CD8-positive, alpha-beta memory T cell (primary cell): ENCODE measurements at places on chromosomes 1 and 21. TPM values are rescaled to one million over a fixed set of nuclear protein-coding genes. Genes with fewer than 3 reads are reported as not detected.
A peak's percentile ranks its signal among the peaks of the same experiment; 100 is the strongest.

- DNase-seq, result peak; percentile 64
Measured at GRCh38 chr1:89608984-89609725, 23.8 kb upstream of the LRRC8C start.

DNA sequence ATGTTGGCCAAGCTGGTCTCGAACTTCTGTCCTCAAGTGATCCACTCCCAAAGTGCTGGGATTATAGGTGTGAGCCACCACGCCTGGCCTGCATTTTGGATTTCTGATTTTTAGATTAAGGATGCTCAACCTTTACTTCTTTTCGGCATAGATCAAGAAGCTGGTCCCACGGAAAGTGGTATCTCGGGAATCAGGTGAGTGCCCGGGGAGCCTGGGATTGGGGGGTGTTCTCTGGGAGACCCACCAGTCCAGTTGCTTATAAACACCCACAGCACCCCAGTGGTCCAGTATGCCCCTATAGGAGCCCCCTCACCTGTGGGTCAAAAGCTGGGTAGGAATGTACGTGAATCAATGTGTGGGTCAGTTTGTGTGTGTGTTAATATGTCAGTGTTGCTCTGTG is 3.2 kb downstream of the SH3D21 start:
- no peak for DNase-seq

- DNase-seq, result no peak
Measured at GRCh38 chr1:8170059-8170835, 144.1 kb upstream of the ERRFI1 start.

DNA sequence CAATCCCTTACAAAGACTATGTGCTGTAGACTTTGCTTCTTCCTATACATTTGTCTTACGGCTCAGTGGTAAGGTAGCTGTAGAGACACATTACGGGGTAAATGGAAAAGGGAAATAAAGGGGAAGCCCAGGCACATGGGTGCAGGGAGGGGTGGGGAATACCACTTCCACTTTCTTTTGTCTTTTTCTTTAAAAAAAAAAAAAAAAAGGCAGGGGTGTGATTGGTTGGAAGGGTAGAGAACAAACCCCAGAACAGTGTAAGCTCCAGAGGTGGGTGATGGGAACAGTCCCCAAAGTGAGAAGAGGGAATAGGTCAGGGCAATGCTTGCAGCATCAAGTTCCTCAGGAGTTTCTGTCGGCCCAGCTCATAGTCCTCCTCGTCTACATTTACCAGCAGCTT is 3.9 kb downstream of the NIT1 start:
- no peak for DNase-seq

KRTAP13-2 gene
- total RNA-seq, result not detected

TGFB2 gene
- not detected for total RNA-seq

DNA sequence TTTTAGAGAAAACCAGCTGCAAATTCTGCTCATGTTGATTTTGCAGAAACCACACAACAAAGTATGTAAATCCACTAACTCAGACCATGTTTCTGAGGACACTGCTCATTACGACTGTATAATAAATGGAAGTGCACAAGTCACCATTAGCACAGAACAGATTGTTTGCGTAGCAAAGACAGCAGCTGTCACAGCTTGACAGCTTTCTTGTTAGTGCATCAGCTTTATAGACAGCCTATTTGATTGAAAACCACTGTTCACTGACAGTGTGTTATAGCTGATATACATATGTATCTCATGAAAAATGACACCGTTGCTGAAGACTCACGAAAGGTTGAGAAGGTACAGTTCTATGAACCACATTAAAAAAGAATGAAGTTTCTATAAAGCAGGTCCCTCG is 560.2 kb upstream of the ZRANB2 start:
- DNase-seq, result no peak

DNA sequence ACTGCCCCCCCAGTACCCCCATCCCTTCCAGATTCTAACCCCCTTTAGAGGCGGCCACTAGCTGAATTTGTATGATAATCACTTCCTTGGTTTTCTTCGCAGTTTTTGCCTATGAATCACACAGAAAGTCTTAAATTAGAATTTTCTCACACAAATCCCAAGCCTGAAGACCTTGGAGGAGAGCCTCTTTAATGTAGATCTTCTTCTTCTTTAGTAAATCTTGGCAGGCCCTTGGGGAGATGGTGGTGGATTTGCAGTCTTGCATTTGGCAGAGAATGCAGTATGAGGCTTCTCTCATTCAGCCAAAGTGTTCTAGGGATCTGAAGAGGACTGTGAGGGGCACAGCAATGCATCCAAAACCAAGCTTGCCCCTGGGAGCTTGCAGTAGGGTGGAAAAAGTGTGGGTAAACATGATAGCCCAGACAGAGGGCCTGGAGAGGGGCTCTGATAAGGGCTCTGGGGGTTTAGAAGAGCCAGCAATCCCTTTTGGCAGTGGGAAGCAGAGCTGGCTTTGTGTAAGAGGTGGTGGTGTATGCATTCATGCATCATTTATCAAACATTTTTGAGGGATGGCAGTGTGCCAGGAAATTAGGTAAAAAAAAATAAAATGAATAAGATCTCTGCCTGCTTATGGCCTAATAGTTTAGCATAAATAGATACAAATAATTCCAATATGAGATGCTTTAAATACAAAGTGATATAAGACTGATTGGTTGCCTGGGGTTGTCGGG is 7.7 kb upstream of the CDC42 start:
- no peak for DNase-seq

OR2T11 gene
- not detected for total RNA-seq

DNA sequence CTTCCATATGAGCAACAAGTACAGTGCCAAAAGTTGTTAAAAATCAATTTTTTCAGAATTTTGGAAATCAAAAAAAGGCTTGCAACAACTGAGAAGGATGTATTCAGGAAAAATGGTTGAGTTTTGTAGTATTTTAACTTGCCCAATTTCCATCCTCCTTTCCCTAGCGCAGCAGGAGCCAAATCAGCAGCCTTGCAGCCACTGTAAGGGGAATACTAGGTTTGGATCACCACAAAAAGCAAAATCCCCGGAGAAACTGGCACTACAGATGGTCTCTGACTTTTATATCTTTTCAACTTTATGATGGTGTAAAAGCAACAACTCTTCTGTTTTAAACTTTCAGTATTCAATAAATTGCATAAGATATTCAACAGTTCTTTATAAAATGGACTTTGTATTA is 17.9 kb downstream of the DBT start:
- DNase-seq, result no peak

- DNase-seq, result no peak
Measured at GRCh38 chr1:207842506-207842905, 68.4 kb downstream of the CD34 start.

GRCh38 chr1:215114154-215114933 is 31.8 kb downstream of the KCNK2 start:
- no peak for DNase-seq

- no peak for DNase-seq
Measured at GRCh38 chr21:31370281-31370892, 26.3 kb upstream of the TIAM1 start.

GRCh38 chr1:180241716-180242544 is 11.9 kb downstream of the LHX4 start:
- DNase-seq, result no peak

SMIM1 gene
- 0.80 TPM for total RNA-seq

GRCh38 chr1:67376381-67376780 is 53.8 kb downstream of the SERBP1 start:
- DNase-seq, result no peak

ADAMTS1 gene
- not detected for total RNA-seq

NBL1 gene
- 36.3 TPM for total RNA-seq

GRCh38 chr1:119631433-119632102 is 16.5 kb downstream of the ZNF697 start:
- DNase-seq, result no peak

DNA sequence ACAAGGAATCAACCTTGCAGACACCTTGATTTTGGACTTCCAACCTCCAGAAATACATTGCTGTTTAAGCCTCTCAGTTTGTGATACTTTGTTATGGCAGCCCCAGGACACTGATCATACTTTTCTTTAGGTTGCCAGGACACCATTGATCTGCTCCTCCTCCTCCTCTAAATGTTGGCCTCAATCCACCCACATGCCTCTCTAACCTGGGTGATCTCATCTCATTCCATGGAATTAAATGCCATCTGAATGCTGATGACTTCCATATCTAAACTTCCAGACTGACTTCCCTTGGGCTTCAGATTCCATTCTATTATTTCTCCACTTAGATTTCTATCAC is 7.4 kb upstream of the PPP1R15B start:
- DNase-seq, result no peak

GRCh38 chr1:88141499-88142074 is 542.5 kb upstream of the PKN2 start:
- no peak for DNase-seq

DNA sequence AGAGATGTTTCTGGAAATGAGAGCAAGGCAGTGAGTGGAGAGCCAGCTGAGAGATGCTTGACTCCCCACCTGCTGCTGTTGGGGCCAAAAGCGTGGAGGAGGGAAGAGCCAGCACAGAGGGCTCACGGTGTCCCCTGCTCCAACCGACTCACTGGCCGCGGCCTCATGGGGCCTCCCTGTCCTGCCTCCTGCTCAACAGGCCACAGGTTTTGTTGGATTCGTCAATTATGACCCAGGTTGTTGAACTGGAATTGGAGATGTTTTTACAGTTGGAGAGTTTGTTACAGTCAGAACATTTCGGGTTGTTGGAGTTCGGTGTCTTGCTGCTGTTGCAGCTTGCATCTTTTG is 21.4 kb downstream of the SKI start:
- DNase-seq, result no peak

GRCh38 chr1:101376121-101377083 is 139.6 kb downstream of the S1PR1 start:
- no peak for DNase-seq

GRCh38 chr1:209150114-209150513 is 433.4 kb upstream of the CAMK1G start:
- DNase-seq, result no peak

TDRKH gene
- 16.4 TPM for total RNA-seq

- DNase-seq, result no peak
Measured at GRCh38 chr21:36478207-36478701, 1.7 kb downstream of the CLDN14 start.

TMEM240 gene
- 0.59 TPM for total RNA-seq

DNA sequence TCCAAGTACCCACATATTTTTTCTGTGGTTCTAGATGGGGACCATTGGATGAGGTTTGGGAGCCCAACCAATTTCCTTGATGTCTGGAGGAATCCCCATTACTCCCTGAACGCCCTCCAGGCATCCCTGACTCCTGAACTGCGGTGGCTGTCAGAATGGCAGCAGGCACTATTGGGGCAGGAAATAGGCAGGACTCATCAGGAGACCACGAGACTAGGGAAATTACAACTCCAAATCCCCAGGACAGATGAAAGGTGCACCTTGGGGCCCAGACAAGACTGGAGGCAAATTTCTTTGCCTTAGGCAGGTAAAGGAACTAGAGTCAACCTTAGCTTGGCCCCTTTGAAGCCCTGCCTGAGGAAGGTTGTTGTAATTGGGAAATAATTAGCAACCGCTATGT is 1.1 kb downstream of the CGN start:
- DNase-seq, result no peak

DNA sequence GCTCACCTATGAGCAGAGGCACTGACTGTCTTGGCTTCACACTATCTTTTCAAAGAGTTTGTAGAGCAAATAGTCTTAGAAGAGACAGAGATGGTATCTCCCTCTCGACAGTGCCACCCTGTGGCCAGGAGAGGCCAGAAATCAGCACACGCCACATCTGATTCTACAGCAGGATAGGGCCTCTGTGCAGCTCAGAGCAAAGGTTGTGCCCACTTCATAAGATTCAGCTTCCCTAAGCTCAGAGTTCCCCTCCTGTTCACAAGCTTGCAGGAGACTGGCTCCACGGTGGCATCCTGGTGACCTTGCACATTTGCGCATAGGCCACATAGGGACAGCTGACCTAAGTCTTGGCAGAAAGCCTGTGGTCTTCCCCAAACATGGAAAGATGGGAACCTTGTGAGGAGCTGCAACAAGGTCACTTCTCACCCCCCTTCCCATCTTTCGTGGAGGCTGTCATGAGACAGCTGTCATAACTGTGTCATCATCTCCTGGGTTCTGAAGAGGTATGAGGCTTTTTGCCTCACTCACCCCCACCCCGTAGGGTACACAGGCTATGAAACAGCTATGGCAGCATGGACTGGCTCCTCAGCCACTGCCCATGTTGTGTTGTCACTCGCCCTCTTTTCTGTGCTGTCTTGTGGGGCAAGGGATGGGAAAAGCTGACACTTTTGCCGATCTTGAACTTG is 3.0 kb downstream of the ITLN2 start:
- DNase-seq, result peak; percentile 49
